BE2C (cell line): ENCODE measurements at places on chromosomes 6 and 20.

DNA sequence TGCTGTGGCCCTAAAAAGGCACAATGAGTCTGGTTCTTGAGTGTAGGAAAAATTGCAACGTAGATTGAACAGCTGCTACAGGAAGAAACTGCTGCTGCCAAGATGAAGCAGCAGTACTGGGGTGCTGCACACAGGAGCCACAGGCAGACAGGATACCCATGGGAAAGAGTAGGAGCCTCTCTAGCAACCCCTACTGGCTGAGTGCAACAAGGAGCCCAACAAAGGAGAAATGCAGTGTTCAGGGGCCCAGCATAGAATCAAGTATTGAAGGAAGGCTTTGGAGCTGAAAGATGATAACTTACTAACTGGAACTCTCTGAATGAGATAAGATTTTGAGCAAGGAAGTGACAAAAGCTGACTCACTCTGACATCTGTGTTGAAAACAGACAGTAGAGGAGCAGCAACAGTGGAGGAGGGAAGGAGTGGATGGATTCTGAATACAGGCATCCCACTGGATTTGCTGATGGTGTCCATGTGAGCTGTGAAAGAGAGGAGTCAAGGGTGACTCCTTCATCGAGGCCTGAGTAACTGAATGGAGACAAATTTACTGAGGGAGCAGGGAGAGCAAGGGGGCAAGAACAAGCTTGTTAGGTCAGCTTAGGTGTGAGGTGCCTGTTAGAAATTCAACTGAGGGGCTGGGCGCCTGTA lies 534.7 kb upstream of the JARID2 start:
- DNase-seq, result peak; percentile 60

- no peak for DNase-seq
These were observed 395 bp downstream of the NELFE start for GRCh38 chr6:31958412-31958740.

DNA sequence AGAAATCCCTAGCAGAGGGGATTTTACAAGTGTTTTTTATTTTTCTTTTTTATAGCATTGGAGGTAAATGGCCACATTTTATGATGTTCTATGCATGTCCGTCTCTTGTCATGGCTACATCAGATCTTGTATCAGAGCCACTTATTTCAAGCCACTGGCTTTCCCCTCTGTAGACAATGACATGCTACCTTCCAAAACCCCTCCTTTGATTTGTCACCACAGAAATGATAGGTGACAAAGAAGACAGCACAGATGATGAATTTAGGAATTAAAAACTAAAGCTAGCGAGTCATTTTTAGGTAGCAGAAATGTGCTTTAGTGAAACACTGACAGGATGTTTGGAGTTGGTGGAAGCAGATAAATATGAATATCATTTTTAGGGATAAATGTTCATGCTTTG lies 20.8 kb downstream of the PLCB1 start:
- DNase-seq, result no peak

DNA sequence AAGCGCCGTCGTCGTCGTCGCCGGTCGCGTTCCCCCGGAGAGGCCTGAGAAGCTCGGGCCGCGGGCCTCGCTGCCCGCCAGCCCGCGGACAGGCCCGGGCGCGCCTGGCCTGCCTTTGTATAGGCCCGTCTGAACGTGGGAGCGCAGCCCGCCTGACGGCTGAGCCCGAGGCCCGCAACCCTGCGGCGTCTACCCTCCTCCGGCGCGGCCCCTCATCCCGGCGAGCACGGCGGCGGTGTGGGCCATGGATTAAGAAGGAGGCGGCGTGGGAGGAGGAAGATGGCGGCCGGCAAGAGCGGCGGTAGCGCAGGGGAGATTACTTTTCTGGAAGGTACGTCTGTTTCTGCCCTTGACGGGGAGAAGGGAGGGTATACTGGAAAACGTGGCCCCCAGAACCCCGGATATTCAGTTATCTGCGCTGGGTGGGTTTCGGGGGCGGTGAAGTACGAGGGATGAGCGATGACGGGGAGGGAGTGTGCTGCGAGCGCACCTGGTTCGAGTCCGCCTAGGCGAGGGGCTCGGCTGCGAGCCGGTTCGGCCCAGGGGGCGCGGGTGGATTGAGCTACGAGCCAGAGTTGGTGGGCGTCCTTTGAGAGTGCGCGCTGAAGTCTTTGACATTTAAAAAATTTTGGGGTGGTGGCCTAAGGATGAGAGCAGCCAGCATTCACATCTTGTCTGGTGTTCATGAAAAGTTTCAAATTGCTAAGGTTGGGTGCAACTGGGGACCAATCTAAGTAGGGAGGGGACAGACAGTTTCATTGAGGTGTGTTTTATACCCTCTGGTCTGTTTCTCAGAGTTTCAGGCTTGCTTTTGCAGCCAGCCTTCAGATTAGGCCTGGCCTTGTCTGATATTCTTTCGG lies 796 bp downstream of the SENP6 start:
- peak; percentile 50 for DNase-seq

GRCh38 chr6:78157606-78158005 lies 504.8 kb downstream of the MEI4 start:
- DNase-seq, result no peak

DNA sequence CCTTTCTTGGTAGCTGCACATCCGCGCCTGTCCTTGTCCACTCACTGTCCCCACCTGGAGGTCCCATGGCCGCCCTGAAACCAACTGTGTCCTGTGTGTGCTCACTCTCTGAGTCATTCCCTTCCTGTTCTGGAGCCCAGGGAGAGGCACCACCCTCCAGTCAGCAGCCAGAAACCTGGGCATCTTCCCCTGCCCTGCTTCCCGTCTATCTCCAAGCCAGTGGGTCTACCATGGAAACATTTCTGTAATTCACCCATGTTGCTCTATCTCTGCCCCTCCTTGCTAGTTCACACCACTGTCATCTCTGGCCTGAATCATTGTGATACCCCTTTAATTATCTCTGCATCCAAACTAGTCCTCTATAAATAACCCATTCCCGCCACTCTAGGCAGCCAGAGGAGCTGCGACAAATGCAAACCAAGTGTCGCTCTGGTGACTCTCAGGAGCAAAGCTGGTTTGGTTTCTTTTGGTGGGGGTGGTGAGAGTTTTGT lies 28.8 kb upstream of the SYNJ2 start:
- no peak for DNase-seq

- DNase-seq, result no peak
These were observed 22.0 kb downstream of the C6orf89 start for GRCh38 chr6:36907781-36908180.

GRCh38 chr6:38713812-38714211 lies 1.3 kb upstream of the DNAH8 start:
- DNase-seq, result no peak

- DNase-seq, result no peak
These were observed 1.5 kb downstream of the SLC9A8 start for GRCh38 chr20:49814057-49814694.

DNA sequence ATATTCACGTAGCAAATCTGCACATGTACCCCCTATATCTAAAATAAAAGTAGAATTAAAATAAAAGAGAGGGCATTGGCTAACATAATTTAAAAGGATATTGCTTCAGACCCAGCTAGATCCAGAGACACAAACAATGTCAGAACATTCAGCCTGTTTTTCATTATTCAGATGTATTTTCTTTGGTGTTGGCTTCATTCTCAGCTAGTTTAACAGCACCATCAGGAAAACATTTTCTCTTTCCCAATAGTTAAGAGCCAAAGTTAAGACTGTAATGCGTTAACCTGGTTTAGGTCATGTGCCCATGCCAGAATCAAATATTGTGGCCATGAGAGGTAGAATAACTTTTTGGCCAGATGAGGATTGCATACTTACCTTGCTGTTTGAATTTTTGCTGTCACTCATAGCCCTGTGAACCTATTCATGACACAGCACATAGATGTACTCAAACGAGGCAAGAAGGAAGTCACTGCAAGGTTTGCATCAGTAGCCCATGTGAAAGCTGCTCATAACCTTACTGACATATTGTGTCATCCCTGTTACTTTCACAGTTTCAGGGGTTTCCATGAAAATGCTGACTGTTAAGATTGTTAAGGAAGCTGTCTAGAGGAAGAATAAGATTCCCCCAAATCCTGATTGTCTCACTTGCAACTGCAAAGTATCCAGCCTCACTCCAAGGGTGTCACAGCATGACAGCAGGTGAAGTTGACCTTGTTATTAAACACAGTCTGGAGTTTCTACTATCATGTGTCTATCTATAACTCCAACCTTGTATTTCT lies 233.1 kb downstream of the PACRG start:
- DNase-seq, result no peak

DNA sequence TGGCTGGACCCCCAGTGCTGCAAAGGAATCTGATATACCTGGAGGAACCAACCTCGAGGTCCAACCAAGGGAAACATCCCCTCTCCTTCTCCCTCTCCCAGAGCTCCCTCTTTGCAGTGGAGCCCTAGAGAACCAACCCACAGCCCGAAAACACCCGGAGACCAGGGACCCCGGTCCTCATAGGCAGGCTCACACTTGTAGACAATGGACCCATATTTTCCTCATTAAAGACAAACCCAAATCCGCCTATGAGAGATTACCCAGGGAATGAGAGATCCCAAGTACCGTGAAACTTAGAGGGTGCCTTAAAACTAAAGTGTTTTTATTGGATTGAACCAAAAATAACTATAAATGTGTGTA lies 9.6 kb upstream of the FOXF2 start:
- no peak for DNase-seq

DNA sequence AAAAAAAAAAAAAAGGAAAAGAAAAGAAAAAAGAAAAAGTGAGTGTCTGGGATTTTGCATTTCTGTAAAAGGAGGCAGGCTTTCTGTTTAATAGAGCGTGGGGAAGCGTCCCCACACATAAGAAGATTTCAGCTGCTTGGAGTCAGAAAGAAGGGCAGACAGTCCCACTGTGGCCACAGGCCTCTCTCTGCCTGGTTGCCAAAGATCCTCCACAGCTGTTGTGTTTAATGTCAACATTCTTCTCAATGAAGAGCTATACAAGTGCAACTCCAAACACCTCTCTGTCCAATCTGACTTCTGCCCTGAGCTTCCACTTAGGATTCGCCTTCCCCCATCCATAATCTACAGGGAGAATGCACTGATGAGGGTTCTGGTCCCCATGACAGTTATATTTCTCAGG lies 64.3 kb upstream of the MLN start:
- no peak for DNase-seq
